Trophoblast cell (in vitro differentiated cells and primary cell): ENCODE measurements at places on chromosomes 13 and 19.
A peak's percentile ranks its signal among the peaks of the same experiment; 100 is the strongest.

- no peak for DNase-seq
- no peak overlapping the region for H3K27ac ChIP-seq
- H3K4me1 ChIP-seq, result no peaks in the 10 kb centered on the region
- H3K4me3 ChIP-seq, result peak overlapping the region; percentile 90
These were observed 485.3 kb downstream of the UQCRFS1 start for GRCh38 chr19:28727480-28728159.

DNA sequence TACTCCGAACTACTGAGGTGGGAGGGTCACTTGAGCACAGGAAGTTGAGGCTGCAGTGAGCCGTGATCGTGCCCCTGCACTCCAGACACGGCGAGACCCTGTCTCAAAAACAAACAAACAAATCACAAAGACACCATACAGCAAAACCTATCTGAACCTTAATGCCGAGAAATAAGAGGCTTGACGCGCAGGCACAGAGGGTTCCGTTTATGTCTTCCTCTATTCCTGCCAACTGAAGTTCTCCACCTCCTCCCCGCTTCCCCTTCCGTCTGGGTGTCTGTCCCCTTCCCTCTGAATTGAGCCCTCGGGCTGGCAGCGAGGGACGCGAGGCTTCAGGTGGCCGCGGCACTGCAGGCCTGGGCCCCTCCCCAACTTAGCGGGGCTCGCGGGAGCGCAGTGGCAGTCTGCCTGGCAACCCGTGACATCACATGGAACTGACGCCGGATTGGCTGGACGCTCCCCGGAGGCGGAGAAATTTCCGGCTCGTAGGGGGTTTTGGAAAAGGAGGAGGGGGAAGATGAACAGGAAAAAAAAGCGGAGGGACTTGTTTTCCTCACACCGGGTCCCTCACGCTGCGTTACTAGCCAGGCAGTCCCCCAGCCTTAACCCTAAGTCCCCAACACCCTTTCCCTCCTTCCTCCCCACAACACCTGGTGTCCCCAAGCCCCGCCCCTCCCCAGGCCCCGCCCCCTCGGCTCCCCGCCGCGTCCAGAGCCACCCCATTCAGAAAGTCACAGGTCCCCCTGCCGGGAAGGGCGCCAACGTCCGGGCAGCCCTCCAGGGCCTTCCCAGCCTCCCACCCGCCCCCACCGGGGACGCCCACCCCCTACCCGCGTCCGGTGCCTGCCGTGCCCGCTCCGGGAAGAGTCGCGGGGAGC, 1.1 kb upstream of the MYBPC2 start:
- H3K27me3 ChIP-seq, result no peaks in the 10 kb centered on the region
- peak; percentile 87 for DNase-seq
- no peak overlapping the region for H3K27ac ChIP-seq
- peaks cover 8% of the 10 kb centered on the region for H3K4me1 ChIP-seq
- H3K4me3 ChIP-seq, result peak overlapping the region; percentile 74
- H3K36me3 ChIP-seq, result no peaks in the 10 kb centered on the region

GRCh38 chr19:5121266-5122120, 152.6 kb downstream of the KDM4B start:
- no peak for DNase-seq
- H3K4me1 ChIP-seq, result peaks cover 33% of the 10 kb centered on the region
- H3K27me3 ChIP-seq, result no peaks in the 10 kb centered on the region
- no peak overlapping the region for H3K27ac ChIP-seq
- peaks cover 47% of the 10 kb centered on the region for H3K36me3 ChIP-seq

DNA sequence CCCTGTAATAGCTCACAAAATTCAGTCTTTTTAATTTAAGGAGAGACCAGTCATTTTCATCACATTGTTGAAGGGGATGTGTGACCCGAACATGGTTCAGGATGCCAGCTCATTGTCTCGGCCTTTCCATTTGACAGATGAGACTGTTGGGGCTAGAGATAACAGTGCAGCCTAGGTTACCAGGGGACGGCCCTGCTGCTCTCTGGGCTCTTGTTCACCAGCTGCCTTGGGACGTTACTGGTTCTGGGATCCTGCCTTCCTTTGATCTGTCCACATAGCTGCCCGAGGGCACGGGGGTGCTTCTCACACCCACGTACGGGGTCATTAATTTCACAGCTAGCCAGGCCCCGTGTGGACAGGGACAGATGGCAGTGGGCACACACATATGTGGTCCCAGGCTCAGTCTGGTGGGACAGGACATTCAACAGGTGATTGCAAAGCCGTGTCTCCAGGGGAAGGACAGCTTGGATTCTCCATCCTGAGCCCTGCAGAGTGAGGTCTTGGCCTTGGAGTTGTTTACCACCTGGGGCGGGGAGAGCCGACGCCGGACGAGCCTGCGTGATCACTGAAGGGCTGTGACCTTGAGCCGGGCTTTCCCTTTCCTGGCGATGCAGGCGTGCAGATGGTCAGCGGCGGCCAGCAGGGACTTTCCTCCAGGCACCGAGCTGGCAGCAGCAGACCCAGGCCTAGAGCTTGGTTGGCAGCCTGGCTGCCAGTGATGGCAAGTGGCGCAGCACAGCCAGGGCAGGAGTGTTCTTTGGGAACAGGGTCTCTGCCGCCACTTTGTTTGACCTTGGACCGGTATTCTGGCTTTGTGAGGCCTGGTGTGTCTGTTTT, 26.7 kb upstream of the NPAS1 start:
- H3K27me3 ChIP-seq, result no peaks in the 10 kb centered on the region
- no peak overlapping the region for H3K27ac ChIP-seq
- H3K4me1 ChIP-seq, result peaks cover 3% of the 10 kb centered on the region
- DNase-seq, result no peak

GRCh38 chr13:76863022-76863421, 23.2 kb downstream of the KCTD12 start:
- H3K4me1 ChIP-seq, result no peaks in the 10 kb centered on the region
- no peaks in the 10 kb centered on the region for H3K36me3 ChIP-seq
- no peak for DNase-seq
- H3K4me3 ChIP-seq, result no peak overlapping the region
- H3K27me3 ChIP-seq, result no peaks in the 10 kb centered on the region
- H3K27ac ChIP-seq, result no peak overlapping the region

DNA sequence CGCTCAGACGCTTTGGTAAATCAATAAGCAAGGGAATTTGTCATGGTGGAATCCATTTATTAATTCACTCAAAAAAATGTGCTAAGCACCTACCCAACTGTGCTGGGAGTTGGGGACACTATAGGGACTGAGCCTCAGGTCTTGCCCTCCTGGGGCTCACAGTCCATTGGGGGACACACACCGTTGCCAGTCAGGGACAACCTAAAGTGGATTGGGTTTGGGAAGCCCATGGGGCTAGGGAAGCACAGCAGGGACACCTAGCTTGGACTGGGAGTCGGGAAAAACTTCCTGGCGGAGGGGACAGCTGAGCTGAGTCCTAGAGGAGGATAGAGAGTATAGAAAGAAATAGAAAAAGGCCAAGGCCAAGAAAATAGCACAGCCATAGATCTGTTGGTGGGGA, 8.5 kb downstream of the FOSB start:
- H3K4me1 ChIP-seq, result no peaks in the 10 kb centered on the region
- no peaks in the 10 kb centered on the region for H3K27me3 ChIP-seq
- peak; percentile 93 for DNase-seq
- H3K4me3 ChIP-seq, result no peak overlapping the region
- H3K36me3 ChIP-seq, result peaks cover 13% of the 10 kb centered on the region
- H3K27ac ChIP-seq, result no peak overlapping the region

- no peak overlapping the region for H3K4me3 ChIP-seq
- no peaks in the 10 kb centered on the region for H3K4me1 ChIP-seq
- no peak overlapping the region for H3K27ac ChIP-seq
- peak; percentile 16 for DNase-seq
These were observed 133.9 kb downstream of the AKAP11 start for GRCh38 chr13:42405665-42406390.

GRCh38 chr19:39224910-39225309, 19.9 kb downstream of the IFNL3 start:
- H3K36me3 ChIP-seq, result no peaks in the 10 kb centered on the region
- DNase-seq, result no peak
- no peak overlapping the region for H3K4me3 ChIP-seq
- no peaks in the 10 kb centered on the region for H3K27me3 ChIP-seq

DNA sequence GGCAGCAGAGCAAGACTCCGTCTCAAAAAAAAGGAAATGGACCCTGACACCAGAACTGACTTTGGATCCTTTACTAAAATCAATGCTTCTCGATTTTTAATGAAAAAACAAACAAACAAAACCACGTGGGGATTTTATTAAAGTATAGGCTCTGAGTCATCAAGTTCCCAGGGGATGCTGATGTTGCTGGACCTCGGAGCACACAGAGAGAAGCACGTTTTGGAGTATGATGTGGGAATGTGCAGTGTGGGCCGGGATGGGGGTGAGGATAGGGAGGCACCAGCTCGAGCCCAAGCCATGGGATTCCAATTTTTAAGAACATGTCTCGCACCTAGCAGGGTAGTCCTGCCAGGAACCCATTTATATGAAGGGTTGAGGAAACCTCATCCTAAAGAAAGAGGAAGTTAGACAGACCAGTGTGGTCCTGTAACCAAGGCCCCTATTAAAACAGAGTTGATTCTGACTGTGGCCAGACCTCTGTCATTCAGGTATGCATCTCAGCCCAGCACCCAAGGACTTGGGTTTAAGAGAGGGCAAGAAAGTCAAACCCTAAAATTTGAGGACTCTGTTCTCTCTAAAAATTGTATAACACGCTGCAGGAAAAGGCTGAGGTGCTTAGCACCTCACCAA, 6.4 kb downstream of the FLT1 start:
- no peaks in the 10 kb centered on the region for H3K36me3 ChIP-seq
- peaks cover under 1% of the 10 kb centered on the region for H3K4me1 ChIP-seq
- H3K4me3 ChIP-seq, result no peak overlapping the region
- peaks cover under 1% of the 10 kb centered on the region for H3K27me3 ChIP-seq
- H3K27ac ChIP-seq, result no peak overlapping the region
- DNase-seq, result no peak

DNA sequence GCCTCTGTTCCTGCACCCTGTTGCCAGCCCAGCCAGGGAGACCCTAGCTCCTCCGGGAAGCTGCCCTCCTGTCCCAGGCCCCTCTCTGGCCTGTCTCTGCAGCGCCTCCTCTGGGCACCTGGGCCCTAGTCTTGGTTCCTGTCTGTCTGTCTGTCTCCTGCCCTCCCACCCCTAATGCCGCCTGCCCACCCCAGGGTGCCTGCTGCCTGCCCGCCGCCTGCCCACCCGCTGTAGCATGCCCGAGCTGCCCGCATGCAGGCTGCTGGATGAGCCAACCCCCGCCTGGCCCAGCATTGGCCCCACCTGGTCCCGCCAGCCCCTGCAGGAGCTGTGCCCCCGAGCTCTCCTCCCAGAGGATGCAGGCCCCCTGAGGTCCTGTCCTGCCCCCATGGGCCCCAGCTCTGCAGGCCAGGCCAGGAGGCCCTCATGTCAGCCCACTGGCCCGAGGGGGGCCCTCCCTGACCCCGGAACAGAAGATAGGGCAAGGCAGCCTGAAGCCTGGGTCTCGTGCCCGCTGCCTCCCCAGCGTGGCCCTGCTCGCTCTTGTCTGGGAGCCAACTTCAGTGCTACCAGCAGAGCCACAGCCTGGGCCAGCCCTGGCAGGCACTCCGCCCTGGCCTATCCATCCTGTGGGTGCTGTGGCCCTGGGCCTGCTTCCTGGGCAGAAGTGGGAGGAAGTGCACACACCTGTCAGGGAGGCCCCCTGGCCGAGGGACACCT, 5.2 kb downstream of the MAP2K7 start:
- no peak for DNase-seq
- H3K4me1 ChIP-seq, result peaks cover 6% of the 10 kb centered on the region
- no peak overlapping the region for H3K4me3 ChIP-seq
- peaks cover 48% of the 10 kb centered on the region for H3K36me3 ChIP-seq

GRCh38 chr19:58560921-58561320, 2.5 kb upstream of the UBE2M start:
- H3K27me3 ChIP-seq, result peaks cover 17% of the 10 kb centered on the region
- H3K4me3 ChIP-seq, result no peak overlapping the region
- H3K4me1 ChIP-seq, result peaks cover 22% of the 10 kb centered on the region
- DNase-seq, result no peak

- H3K27ac ChIP-seq, result no peak overlapping the region
- no peaks in the 10 kb centered on the region for H3K4me1 ChIP-seq
- H3K4me3 ChIP-seq, result no peak overlapping the region
- no peaks in the 10 kb centered on the region for H3K36me3 ChIP-seq
- H3K27me3 ChIP-seq, result no peaks in the 10 kb centered on the region
- no peak for DNase-seq
These were observed 138.8 kb downstream of the RGCC start for GRCh38 chr13:41596190-41596589.

GRCh38 chr19:3159565-3159964, 19.0 kb upstream of the S1PR4 start:
- H3K36me3 ChIP-seq, result no peaks in the 10 kb centered on the region
- no peak overlapping the region for H3K4me3 ChIP-seq
- H3K27ac ChIP-seq, result no peak overlapping the region
- no peaks in the 10 kb centered on the region for H3K27me3 ChIP-seq

- H3K36me3 ChIP-seq, result no peaks in the 10 kb centered on the region
- H3K27me3 ChIP-seq, result no peaks in the 10 kb centered on the region
- peaks cover 3% of the 10 kb centered on the region for H3K4me1 ChIP-seq
- no peak overlapping the region for H3K27ac ChIP-seq
These were observed 29.2 kb downstream of the RHPN2 start for GRCh38 chr19:33035461-33035860.
